Adrenal gland (tissue), 19 donors: ENCODE measurements at places on chromosomes 2 and 18. TPM values are rescaled to one million over a fixed set of nuclear protein-coding genes. Genes with fewer than 3 reads are reported as not detected.

DNA sequence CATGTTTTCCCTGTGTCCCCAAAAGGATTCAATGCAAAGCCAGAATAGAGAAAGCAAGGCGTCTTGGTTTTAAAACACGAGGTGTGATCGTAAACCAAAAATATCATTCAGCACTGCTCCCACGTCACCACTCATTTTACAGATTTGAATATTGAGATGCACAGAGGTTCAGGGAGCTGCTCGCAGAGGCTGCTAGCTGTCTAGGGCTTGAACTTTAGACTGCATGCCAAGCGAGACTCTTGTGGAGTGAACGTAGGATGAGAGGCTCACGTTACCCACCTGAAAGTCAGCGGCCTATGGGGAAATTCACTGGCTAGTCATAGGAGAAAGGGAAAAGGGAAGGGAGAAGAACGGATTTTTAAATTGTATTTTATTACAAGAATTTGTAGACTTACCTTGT is 130.1 kb downstream of the MBP start:
- H3K4me1 ChIP-seq: no peaks in the 10 kb centered on the region
- no peaks in the 10 kb centered on the region for H3K27me3 ChIP-seq
- no peak overlapping the region for H3K4me3 ChIP-seq
- no peak for DNase-seq
- no peak overlapping the region for H3K27ac ChIP-seq

DNA sequence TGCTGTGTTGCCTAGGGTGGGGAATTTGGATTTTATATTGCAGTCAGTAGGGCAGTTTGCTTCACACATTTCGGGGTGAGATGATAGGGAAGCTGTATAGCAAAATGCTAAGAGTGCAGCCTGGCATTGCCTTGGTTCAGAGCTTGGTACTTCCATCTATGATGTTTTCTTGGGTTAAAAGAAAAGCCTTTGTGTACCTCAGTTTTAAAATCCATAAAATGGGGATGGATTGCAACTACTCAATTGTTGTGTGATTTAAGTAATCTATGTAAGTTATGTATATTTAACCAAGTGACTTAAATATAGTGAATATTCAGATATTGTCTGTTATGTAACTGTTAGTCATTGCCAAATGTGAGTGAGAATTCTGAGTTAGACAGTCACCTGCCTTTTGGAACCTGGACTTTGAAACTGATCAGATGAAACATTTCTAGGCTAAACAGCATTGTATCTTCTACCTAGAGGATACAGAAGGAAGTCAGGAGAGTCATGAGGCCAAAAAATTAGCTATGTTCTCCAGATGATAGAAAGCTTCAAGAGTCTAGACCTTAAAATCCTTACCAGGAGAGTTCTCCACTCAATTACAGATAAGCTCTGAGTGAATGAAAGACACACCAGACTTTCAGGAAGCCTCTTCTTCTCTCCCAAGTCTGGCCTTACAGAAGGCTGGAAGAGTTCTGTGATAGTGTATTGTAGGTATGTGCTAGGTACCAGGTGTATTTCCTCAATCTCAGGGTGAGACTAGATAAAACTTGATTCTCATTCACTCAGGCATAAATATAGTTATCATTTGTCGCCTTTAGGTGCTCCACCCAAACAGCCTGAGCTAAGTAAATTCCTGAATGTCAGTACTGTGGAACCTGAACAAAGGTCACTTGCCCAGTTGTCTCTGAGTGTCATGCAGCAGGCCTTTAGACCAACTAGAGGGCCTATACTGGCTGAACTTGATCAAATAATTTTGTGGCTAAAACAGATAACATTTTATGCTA is 7.5 kb downstream of the RIOK3 start:
- peaks cover 12% of the 10 kb centered on the region for H3K4me1 ChIP-seq
- DNase-seq: no peak
- no peaks in the 10 kb centered on the region for H3K27me3 ChIP-seq
- no peak overlapping the region for H3K27ac ChIP-seq

- H3K4me3 ChIP-seq: no peak overlapping the region
- no peak for DNase-seq
- H3K36me3 ChIP-seq: no peaks in the 10 kb centered on the region
- H3K4me1 ChIP-seq: no peaks in the 10 kb centered on the region
Observed at GRCh38 chr2:110113961-110114591, 1.5 kb downstream of the MALL start.

DNA sequence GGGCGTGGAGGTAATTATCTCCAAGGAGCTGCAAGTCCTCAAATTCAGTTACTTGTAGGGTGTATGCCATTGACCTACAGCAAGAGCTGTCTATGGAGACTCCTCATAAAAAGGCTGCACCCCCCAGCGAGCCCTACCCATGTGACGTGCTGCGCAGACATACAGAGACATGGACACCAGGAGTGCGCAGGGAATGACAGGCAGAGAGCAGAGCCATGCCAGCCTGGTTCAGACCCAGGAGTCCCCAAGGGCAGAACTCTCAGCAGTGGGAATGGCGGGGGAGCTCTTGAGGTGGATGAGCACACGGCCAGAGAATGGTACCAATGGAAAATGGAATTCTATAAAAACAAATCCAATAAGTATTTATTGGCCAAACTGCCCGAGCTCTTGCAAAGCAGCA is 310.1 kb downstream of the MYCN start:
- H3K27me3 ChIP-seq: peaks cover 3% of the 10 kb centered on the region
- H3K4me1 ChIP-seq: no peaks in the 10 kb centered on the region
- H3K4me3 ChIP-seq: no peak overlapping the region
- no peaks in the 10 kb centered on the region for H3K36me3 ChIP-seq
- H3K27ac ChIP-seq: no peak overlapping the region

DNA sequence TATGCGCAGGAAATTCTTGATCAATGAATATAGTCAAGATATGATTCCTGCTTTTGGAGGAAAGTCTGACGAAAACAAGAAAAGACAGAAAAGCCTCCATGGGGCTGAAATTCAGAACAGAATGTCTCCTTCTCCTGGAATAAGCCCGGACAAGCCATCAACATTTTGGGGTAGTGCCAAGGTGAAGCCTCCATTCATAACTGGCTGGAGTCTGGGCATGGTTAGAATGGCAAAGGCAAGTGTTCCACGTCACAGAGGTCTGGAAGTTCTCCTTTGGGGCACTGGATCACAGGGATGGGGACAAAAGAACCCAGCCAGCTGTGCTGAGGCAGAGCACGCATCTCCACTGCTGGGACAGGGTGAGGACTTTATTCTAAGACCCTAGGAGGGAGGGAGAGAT is 505.7 kb downstream of the CMPK2 start:
- H3K36me3 ChIP-seq: no peaks in the 10 kb centered on the region
- H3K4me1 ChIP-seq: no peaks in the 10 kb centered on the region
- no peak overlapping the region for H3K4me3 ChIP-seq
- no peak overlapping the region for H3K27ac ChIP-seq

- DNase-seq: no peak
- no peaks in the 10 kb centered on the region for H3K4me1 ChIP-seq
- no peak overlapping the region for H3K4me3 ChIP-seq
- H3K36me3 ChIP-seq: no peaks in the 10 kb centered on the region
- no peaks in the 10 kb centered on the region for H3K27me3 ChIP-seq
- no peak overlapping the region for H3K27ac ChIP-seq
Observed at GRCh38 chr2:219468410-219469185, 30.1 kb upstream of the GMPPA start.

DNA sequence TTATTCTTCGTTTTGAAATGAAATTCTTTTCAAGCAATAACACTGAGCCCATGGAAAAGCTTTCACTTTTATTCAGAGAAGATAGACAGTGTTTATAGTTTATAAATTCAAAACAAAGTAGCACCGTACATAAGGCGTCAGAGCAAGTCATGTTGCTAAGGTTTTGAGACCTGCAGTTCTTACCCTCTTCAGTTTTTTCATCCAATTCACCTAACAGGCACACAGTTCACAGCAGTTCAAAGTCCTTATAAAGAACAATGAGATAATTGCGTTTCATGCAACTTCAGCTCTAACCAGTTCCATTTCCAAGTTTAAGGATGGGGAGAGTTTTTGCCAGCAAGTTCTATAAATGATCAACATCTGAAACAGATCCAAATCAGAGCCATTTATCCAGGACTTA is 96.7 kb downstream of the ARHGAP15 start:
- no peak for DNase-seq
- no peaks in the 10 kb centered on the region for H3K27me3 ChIP-seq
- H3K27ac ChIP-seq: no peak overlapping the region
- H3K4me1 ChIP-seq: no peaks in the 10 kb centered on the region
- no peaks in the 10 kb centered on the region for H3K36me3 ChIP-seq
- no peak overlapping the region for H3K4me3 ChIP-seq

GRCh38 chr2:210199854-210200253 is 25.4 kb downstream of the ACADL start:
- H3K27me3 ChIP-seq: no peaks in the 10 kb centered on the region
- H3K27ac ChIP-seq: no peak overlapping the region
- H3K4me3 ChIP-seq: no peak overlapping the region
- DNase-seq: no peak
- H3K4me1 ChIP-seq: no peaks in the 10 kb centered on the region

- H3K4me3 ChIP-seq: no peak overlapping the region
- H3K4me1 ChIP-seq: no peaks in the 10 kb centered on the region
- no peak for DNase-seq
- H3K27me3 ChIP-seq: no peaks in the 10 kb centered on the region
- no peaks in the 10 kb centered on the region for H3K36me3 ChIP-seq
- no peak overlapping the region for H3K27ac ChIP-seq
Observed at GRCh38 chr18:35624146-35624545, 42.6 kb downstream of the GALNT1 start.

- no peaks in the 10 kb centered on the region for H3K36me3 ChIP-seq
- no peak overlapping the region for H3K4me3 ChIP-seq
- no peak for DNase-seq
- no peaks in the 10 kb centered on the region for H3K27me3 ChIP-seq
Observed at GRCh38 chr18:22813648-22814328, 119.3 kb upstream of the RBBP8 start.

DNA sequence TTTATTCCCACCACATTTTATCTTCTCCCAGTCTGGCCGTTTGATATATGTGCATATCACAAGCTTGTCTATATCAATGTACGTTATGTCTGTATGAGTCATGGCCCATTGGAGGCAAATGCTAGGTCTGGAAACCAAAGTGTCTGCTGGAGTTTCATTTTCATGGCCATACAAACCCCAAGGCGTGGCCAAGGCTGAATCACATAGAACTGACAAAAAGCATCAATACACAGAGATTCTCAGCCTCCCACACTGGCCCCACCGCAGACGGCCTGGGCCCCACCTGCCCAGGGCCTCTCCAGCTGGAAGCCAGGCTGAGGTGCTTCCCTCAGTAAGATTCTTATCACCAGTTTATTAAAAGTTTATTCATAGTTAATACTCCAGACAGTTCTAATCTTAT is 40.5 kb upstream of the SALL3 start:
- no peaks in the 10 kb centered on the region for H3K36me3 ChIP-seq
- H3K4me3 ChIP-seq: no peak overlapping the region
- no peaks in the 10 kb centered on the region for H3K27me3 ChIP-seq
- H3K27ac ChIP-seq: no peak overlapping the region
- no peaks in the 10 kb centered on the region for H3K4me1 ChIP-seq
- no peak for DNase-seq

Gene NABP1
- total RNA-seq: 2.5 TPM

Gene DSC3
- total RNA-seq: 0.42 TPM
